Activated CD4-positive, alpha-beta memory T cell treated with anti-CD3 and anti-CD28 coated beads for 36 hours (primary cell): ENCODE measurements at places on chromosomes 16 and 17. TPM values are rescaled to one million over a fixed set of nuclear protein-coding genes. Genes with fewer than 3 reads are reported as not detected.
A peak's percentile ranks its signal among the peaks of the same experiment; 100 is the strongest.

Gene HOXB6
- 0.22 TPM for total RNA-seq

DNA sequence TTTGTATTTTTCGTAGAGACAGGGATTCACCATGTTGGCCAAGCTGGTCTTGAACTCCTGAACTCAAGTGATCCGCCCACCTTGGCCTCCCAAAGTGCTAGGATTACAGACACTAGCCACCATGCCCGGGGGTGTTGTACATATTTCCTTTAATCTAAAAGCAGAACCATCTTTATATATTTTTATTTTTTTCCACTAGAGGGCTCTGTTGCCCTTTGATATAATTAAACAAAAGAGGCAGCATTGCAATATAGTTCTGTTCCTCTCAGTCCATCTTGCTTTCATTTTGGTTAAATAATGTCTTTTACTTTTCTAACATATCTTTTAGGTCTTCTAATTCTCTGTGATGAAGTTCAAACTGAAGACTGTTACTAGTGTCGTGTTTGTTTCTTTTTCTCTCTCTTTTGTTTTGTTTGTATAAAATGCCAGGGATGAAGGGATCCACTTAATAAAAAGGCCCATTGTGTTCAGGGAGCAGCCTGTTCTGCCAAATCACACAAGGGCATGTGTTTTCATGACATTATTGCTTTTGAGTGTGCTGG is 23.4 kb downstream of the WWOX start:
- peak; percentile 28 for DNase-seq

Gene RFFL
- total RNA-seq, result 32.8 TPM

Gene CCL16
- not detected for total RNA-seq

- no peak for DNase-seq
Observed at GRCh38 chr17:41682631-41683030, 6.1 kb upstream of the EIF1 start.

Gene BRIP1
- total RNA-seq, result 15.8 TPM

- no peak for DNase-seq
Observed at GRCh38 chr16:49701789-49702494, 154.0 kb downstream of the ZNF423 start.

DNA sequence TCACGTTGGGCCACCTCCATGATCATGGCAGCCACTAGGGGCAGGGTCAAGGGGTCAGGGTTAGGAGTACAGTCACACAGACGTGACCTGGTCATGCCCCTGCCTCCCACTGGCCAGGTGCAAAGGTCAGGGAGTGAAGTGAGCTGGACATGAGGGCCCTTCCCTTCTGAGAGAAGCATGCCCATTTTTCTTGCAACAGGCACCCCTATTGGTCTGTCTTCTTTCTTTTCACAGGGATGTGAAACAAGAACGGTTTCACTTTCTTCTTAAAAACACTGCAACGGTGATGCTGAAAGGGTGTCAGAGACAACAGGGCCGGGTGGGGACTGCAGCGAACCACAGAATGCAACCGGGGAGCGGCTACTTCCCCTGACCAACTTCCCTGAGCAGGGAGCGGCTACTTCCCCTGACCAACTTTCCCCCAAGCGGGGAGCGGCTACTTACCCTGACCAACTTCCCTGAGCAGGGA is 52.1 kb upstream of the DOC2B start:
- no peak for DNase-seq

Gene TBC1D26
- total RNA-seq, result 0.22 TPM

- DNase-seq, result peak; percentile 16
Observed at GRCh38 chr16:23827057-23827456, 8.7 kb upstream of the PRKCB start.

DNA sequence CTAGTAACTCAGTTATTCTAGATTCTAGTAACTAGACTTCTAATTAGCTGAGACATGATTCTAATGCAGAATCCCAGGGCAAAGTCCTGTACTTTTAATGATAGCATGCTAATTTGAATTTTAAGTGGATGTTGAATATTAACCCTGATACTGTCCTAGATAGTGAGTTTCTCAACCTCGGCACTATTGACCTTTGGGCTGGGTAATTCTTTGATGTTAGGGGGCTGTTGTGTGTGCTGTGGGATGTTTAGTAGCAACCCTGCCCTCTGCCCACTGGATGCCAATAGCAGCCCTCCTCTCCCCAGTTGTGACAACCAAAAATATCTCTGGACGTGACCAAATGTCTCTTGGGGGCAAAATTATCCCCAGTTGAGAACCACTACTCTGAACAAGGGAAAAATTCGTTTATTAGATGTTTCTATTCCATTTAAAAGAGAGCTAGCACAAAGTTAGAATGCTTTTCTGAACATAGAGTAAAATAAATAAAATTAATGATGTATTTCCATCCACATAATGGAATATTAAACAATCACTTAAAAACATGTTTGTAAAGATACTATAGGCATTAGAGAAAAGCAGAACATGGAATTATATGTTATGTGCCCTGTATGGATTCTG is 30.2 kb downstream of the SALL1 start:
- DNase-seq, result no peak

Gene EFCAB13
- total RNA-seq, result 4.6 TPM

GRCh38 chr17:40180694-40181093 is 3.4 kb downstream of the RAPGEFL1 start:
- no peak for DNase-seq

Gene TMEM235
- total RNA-seq, result not detected

Gene KRTAP2-3
- not detected for total RNA-seq

DNA sequence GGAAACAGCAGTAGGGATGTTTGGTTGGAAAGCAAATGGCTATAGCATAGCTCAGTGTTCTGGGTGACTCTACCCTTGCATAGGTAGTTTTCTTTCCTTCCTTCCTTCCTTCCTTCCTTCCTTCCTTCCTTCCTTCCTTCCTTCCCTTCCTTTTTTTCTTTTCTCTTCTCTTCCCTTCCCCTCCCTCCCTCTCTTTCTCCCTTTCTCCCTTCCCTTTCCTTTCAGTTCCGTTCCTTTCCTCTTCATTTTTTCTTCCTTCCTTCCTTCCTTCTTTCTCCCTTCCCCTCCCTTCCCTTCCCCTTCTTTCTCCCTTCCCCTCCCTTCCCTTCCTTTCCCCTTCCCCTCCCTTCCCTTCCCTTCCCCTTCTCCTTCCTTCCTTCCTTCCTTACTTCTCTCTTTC is 31.3 kb downstream of the GDE1 start:
- DNase-seq, result no peak

DNA sequence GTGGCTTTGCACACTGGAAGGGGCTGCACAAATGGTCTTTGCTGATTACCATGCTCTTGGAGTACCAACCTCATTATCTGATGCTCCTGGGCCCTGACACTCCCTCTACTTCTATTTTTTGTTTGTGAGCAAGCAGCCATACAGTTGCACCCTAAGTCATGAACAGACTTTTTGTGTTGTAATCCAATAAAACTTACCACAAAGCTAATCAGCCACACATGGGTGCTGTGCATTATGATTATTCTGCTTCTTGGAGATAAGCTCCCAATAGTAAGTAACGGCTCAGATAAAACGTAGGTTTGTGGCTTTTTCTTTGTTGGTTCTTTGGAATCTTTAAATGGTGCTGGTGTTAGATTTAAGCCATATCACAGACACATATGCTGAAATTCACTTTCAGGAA is 76.2 kb downstream of the CCT6B start:
- DNase-seq, result no peak

Gene NOD2
- total RNA-seq, result 18.7 TPM

Gene CLEC18B
- total RNA-seq, result 0.34 TPM

DNA sequence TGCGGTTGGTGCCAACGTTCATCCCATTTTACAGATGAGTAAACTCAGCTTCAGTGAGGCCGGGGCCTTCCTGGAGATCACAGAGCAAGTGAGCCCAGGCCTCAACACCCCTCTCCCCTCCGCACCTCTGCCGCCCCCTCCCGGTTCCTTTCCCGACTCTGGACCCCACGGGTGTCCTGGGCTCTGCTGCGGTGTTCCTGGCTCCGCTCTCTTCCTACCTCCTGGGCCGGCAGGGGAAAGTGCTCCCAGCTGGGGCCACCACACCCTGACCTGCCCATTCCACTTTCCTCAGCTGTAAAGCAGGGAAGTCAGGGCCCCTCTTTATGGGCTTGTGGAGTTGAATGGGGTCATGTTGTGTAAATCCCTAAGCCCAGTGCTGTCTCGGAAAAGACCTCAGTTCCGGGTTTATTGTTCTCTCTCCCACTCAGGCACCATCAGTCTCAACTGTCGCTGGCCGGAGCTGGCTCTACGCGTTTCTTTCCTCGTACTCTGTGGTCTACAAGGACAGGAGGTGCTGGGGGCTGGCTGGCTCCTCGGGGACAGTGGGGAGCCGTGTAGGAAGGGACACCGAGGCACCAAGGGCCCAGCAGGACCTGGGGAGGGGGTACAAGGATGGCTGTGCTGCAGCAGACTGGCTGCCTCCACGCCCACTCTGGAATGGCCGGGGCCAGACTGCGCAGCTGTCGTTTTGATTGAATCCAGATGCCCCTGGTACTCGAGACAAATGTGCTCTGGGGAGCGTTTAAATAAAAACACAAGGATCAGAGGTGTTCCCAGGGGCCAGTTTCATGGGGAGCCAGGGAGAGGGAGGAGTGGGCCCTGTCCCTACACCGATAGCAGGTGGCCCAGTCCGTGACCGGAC is 21.7 kb upstream of the ACSF3 start:
- DNase-seq, result no peak

- peak; percentile 55 for DNase-seq
Observed at GRCh38 chr17:81924557-81925532, 2.7 kb downstream of the MAFG start.

DNA sequence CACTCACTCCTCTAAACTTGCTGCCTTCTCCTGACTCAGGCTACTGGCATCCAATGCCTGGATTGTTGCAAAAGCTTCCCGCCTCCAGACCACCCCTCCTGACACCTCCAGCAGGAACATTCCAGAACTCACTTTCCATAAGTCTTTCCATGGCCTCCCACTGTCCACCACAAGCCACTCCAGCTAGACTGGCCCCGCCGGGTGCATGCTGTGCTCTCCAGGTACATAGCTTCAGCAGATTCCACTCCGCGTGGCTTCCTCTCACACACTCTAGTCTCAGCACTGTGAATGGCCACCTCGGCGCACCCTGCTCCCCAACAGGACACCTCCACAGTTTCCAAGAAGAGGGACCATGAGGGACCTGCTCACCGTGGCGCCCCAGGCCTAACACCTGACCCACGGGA is 25.9 kb upstream of the FAAP100 start:
- no peak for DNase-seq

GRCh38 chr17:36720131-36720530 is 118.7 kb downstream of the MRM1 start:
- no peak for DNase-seq

Gene GDPD3
- 9.9 TPM for total RNA-seq

Gene SOX8
- total RNA-seq, result 2.0 TPM

DNA sequence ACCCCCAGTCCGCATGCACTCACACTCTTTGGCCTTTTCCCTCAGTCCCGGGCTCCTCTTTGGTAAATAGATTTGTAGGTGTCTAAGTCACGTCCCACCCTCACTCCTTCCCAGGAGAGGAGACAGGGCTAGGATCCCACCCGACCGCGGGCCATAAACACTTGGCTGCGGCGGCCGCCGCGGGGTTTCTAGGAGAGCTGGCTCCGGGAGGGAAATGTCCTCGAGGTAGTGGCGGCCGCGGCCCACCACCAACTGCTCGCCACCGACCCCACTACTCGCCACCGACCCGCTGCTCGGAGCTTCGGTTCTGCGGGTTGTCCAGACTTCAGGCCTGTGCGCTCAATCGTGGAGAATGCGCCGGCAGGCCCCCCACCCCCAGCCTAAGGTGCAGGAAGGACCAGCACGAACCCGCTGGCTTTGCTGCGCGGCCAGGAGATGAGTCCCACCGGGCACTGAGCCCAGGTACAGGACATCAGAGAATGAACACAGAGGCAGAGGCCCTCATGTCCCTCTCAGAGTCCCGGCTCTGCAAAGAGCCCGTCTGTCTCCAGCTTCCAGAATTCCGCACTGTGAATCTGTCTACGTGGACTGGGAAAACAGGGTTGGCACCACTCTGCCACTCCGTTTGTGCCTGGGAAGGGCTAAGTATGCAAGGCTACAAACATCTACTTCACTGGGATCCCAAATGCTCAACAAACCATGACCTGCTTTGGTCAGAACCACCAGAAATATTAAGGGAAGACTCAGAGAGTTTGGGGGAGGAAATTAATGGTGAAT is 2.5 kb downstream of the PRAC2 start:
- no peak for DNase-seq

DNA sequence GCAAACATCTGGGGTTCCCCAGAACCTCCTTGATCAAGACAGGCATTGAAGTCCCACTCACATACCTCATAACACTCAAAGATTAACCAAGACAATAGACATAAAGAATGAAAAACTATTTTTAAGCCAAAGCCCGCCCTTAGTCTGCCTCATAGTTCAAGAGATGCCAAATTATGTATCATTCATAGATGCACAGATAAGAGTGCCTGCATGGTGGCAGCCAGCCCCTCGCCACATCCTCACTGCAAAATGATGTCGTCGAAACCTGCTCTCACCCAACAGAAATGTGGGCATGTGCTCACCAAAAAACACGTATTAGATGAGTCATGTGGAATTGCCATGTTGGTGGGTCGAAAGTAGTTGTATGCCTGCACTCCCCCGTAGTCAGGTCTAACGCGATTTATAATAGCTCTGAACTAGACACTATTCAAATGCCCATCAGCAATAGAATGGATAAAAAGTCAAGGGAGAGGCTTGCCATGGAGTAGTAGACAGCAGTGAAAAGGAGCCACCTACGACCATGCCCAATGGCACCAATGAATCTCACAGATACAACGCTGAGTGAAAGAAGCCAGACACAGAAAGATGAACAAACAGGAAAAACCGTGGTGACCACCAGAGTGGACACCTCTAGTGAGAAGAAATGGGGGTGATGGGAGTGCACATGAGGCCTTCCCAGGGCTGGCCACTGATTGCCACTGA is 64.8 kb downstream of the C16orf95 start:
- no peak for DNase-seq

Gene TNP2
- not detected for total RNA-seq

GRCh38 chr17:1940810-1941185 is 84.3 kb downstream of the RTN4RL1 start:
- no peak for DNase-seq

Gene LRRC75A
- 1.2 TPM for total RNA-seq

DNA sequence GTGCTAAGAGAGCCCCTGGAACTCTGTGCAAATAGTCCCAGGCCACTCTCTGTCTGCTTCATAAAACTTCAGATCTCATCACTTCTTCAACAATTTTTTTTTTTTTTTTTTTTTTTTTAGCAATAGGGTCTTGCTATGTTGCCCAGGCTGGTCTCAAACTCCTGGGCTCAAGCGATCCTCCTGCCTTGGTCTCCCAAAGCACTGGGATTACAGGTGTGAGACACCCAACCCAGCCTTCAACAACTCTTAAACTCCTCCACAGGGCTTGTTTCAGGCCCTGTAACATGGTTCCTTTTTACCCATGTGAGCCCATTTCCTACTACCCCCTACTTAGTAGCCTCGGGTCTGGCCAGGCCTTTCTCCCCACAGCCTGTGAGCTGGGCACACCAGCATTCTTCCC is 39.3 kb upstream of the ICAM2 start:
- no peak for DNase-seq

Gene FZD2
- total RNA-seq, result not detected

GRCh38 chr16:50887500-50888298 is 145.8 kb downstream of the CYLD start:
- DNase-seq, result no peak

DNA sequence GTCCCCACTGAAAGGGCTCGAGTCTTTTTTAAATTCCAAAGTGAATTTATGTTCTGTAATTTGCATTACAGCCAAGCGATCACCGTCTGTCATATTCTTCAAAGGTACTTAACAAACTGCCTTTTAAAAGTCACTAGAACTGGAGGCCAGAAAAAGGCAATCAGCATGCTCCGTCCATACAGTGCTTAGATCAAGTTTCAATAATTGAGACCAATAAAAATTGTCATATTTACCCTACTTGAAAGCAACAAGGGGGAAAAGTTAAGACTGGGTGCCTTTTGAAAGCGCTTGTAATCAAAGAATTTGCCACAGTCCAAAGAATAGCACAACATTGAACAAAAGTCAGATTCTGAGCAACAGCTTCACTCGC is 9.0 kb upstream of the ZFHX3 start:
- DNase-seq, result no peak
